ENCODE measurements at places on chromosomes 7 and 10. TPM values are rescaled to one million over a fixed set of nuclear protein-coding genes. Genes with fewer than 3 reads are reported as not detected.

- no peak overlapping the region for H3K27ac ChIP-seq
- no peak overlapping the region for H3K4me3 ChIP-seq
- no peak for DNase-seq
- H3K4me1 ChIP-seq: no peaks in the 10 kb centered on the region
- no peaks in the 10 kb centered on the region for H3K36me3 ChIP-seq
These were observed 1.3 kb downstream of the OR2A5 start for GRCh38 chr7:144050093-144050492.

- no peaks in the 10 kb centered on the region for H3K27me3 ChIP-seq
- H3K4me3 ChIP-seq: no peak overlapping the region
- H3K36me3 ChIP-seq: peaks cover 5% of the 10 kb centered on the region
- no peak for DNase-seq
- H3K27ac ChIP-seq: no peak overlapping the region
These were observed 8.8 kb downstream of the PAPSS2 start for GRCh38 chr10:87668324-87669074.

DNA sequence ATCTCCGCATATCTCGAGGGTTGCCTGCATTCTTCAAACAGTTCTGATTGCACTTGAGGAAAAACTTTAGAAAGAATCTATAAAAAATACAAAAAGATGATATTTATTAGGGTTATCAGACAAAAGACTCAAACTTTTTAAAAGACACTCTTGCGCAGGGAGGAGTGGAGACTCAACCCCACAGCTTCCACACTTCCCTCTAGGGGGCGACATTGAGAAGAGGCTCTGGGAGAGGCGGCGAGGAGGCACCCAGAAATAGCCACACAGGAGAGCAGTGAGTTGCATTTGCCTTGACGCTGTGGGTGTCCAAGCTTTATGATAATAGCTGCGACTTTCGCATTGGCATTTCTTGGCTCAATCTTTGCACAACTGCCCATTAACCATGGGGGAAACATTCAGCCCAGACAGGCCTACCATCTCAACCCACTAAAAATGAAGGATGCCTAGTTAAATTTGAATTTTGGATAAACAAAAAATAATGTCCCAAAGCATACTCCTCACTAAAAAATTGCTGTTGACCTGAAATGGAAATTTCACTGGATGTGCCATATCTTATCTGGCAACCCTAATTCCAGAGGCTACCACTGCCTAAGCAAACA is 86.2 kb downstream of the EBF3 start:
- no peak overlapping the region for H3K4me3 ChIP-seq
- no peaks in the 10 kb centered on the region for H3K27me3 ChIP-seq
- H3K36me3 ChIP-seq: no peaks in the 10 kb centered on the region

GRCh38 chr7:46024263-46024916 is 103.3 kb upstream of the IGFBP3 start:
- no peak for DNase-seq
- no peaks in the 10 kb centered on the region for H3K4me1 ChIP-seq
- no peaks in the 10 kb centered on the region for H3K36me3 ChIP-seq
- no peaks in the 10 kb centered on the region for H3K27me3 ChIP-seq
- no peak overlapping the region for H3K27ac ChIP-seq

The FAM180A gene
- polyA plus RNA-seq: 15.6 TPM

GRCh38 chr10:7501157-7501556 is 90.3 kb upstream of the SFMBT2 start:
- no peak overlapping the region for H3K4me3 ChIP-seq
- H3K36me3 ChIP-seq: no peaks in the 10 kb centered on the region
- no peak for DNase-seq
- H3K4me1 ChIP-seq: no peaks in the 10 kb centered on the region
- no peaks in the 10 kb centered on the region for H3K27me3 ChIP-seq

DNA sequence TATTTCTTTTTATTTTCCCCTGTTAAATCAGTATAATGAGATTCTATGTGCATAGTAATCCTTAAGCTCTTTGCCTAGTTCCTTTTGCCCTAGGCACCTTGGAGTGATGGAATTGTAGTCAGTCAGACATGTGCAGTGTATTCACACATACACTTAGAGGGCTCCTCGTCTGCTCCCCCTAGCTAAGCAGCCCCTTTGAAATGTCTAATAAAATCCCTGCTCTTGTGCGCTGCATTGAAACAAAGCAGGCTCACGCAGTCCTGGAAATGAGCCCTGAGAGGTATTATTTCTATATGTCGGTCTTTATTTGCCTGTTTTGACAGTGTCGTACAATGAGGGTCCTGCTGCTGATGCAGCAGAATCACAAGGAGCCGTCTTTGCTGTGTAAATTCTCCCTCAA is 258.7 kb downstream of the AUTS2 start:
- no peaks in the 10 kb centered on the region for H3K4me1 ChIP-seq
- no peak overlapping the region for H3K27ac ChIP-seq
- no peaks in the 10 kb centered on the region for H3K27me3 ChIP-seq
- no peaks in the 10 kb centered on the region for H3K36me3 ChIP-seq

- no peaks in the 10 kb centered on the region for H3K4me1 ChIP-seq
- no peak for DNase-seq
- no peaks in the 10 kb centered on the region for H3K27me3 ChIP-seq
- no peak overlapping the region for H3K4me3 ChIP-seq
- H3K36me3 ChIP-seq: no peaks in the 10 kb centered on the region
These were observed 448.2 kb downstream of the GRID1 start for GRCh38 chr10:85918371-85918770.

DNA sequence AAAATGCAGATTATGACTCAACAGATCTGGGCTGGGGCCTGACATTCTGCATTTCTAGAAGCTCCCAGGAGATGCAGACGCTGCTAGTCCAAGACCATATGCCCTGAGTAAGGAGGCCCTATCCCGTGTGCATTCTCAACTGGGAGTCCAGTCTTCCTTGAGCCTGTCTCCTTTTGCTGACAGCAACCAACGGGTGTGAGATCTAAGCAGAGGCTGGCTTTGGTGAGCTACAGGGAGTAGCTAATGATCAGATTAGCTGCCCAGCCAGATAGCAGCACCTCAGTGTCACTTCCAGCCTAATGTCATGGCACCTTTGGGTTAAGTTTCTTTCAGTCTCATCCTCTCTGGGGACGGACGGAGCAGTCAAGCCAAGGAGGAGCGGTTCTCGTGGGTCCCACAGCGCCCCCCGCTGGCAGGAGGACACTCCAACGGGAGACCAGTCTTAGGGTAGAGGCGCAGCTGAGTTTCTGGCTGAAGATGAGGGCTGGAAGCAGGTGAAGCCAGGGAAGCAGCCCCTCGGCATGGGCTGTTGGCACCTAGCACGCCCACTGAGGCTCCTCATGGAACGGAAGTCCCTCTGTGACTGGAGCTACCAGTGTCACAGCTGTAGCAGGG is 154.0 kb downstream of the CCDC3 start:
- H3K27me3 ChIP-seq: peaks cover 2% of the 10 kb centered on the region
- peaks cover 4% of the 10 kb centered on the region for H3K4me1 ChIP-seq
- DNase-seq: no peak
- H3K36me3 ChIP-seq: no peaks in the 10 kb centered on the region
- H3K4me3 ChIP-seq: no peak overlapping the region

- H3K27ac ChIP-seq: no peak overlapping the region
- no peak for DNase-seq
- no peaks in the 10 kb centered on the region for H3K27me3 ChIP-seq
- H3K4me1 ChIP-seq: no peaks in the 10 kb centered on the region
- H3K36me3 ChIP-seq: no peaks in the 10 kb centered on the region
- H3K4me3 ChIP-seq: no peak overlapping the region
These were observed 474.0 kb upstream of the NRP1 start for GRCh38 chr10:33808475-33808874.

DNA sequence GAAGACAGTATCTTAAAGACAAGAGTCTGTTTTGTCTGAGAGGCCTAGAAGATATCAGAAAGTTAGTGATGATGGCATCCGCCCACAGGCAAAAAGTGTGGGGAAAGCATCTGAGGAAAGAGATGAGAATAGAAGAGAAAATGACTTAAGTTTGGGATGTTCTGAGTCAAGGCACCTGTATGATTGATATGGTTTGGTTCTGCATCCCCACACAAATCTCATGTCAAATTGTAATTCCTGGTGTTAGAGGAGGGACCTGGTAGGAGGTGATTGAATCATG is 568.2 kb upstream of the MGMT start:
- H3K4me3 ChIP-seq: no peak overlapping the region
- no peaks in the 10 kb centered on the region for H3K4me1 ChIP-seq
- no peak overlapping the region for H3K27ac ChIP-seq

DNA sequence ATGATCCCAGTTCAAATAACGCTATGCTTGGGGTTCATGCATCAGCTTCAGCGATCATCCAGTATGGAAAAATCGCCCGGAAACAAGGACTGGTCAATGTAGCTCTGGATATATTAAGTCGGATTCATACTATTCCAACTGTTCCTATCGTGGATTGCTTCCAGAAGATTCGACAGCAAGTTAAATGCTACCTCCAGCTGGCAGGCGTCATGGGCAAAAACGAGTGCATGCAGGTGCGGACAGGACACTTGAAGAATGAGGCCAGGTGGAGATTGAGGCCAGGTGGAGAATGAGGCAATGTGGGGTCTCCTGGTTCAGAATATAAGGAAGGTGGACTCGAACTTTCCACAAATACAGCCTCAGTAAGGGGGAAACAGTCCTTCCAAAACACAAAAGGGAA is 105.8 kb downstream of the TRRAP start:
- no peak overlapping the region for H3K4me3 ChIP-seq
- no peaks in the 10 kb centered on the region for H3K27me3 ChIP-seq
- no peaks in the 10 kb centered on the region for H3K4me1 ChIP-seq
- DNase-seq: no peak
- H3K27ac ChIP-seq: no peak overlapping the region
- peaks cover 23% of the 10 kb centered on the region for H3K36me3 ChIP-seq

The GIGYF1 gene
- 3.8 TPM for polyA plus RNA-seq

The SPDYE5 gene
- polyA plus RNA-seq: not detected

DNA sequence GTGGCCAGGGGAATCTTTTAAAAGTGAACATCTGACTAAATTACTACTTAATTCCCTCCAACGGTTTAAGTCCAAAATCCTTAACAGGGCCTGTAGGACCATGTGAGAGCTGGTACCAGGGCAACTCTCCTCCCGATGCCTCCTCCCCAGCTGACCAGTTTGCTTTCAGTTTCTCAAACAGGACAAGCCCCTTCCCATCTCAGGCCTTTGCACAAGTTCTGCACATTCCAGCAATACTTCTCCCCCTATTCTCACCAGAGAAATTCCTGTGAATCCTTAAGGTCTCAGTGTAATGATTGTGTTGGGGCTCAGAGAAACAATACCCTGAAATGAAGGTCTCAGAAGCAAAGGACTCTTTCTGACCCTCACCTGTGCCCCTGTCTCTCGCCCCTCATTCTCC is 8.0 kb upstream of the CALHM1 start:
- no peak for DNase-seq
- H3K4me3 ChIP-seq: no peak overlapping the region
- peaks cover 2% of the 10 kb centered on the region for H3K4me1 ChIP-seq

The RSPH10B gene
- polyA plus RNA-seq: not detected

- no peak overlapping the region for H3K27ac ChIP-seq
- H3K36me3 ChIP-seq: no peaks in the 10 kb centered on the region
- no peak overlapping the region for H3K4me3 ChIP-seq
- no peaks in the 10 kb centered on the region for H3K27me3 ChIP-seq
These were observed 7.8 kb downstream of the AFAP1L2 start for GRCh38 chr10:114396464-114396863.

DNA sequence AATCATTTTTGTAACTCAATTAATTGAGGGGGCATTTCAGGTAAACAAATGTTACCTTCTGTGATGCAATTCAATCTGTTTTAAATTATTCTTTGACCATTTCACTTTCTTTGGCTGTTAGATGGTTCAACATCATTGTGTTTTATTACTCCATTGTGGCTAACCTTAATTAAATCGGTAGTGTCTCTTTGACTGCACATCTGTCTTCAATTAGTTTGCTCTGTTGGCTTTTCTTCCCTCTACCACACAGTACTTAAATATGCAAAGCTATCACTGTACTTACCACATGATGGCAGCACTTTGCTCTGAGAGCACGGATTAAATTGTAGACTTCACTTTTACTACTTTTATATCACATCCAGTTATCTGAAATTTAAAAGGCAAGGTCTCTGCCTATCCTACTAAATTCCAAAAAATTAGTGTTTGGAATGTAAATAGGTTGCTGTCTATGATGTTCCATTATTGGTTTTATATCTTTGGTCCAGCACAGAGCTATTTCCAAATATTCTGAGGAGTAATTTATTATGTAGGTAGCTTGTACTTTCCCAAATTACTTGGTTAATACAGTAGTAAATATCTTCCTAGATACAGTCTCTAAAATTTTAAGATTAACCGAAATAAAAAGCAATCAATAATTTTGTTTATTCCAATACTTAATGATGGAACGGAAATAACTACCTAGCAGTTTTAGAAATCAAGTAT is 352.0 kb downstream of the PCLO start:
- H3K4me3 ChIP-seq: no peak overlapping the region
- no peak overlapping the region for H3K27ac ChIP-seq
- H3K4me1 ChIP-seq: peaks cover 3% of the 10 kb centered on the region
- peak; percentile 83 for DNase-seq
- no peaks in the 10 kb centered on the region for H3K36me3 ChIP-seq
- no peaks in the 10 kb centered on the region for H3K27me3 ChIP-seq

DNA sequence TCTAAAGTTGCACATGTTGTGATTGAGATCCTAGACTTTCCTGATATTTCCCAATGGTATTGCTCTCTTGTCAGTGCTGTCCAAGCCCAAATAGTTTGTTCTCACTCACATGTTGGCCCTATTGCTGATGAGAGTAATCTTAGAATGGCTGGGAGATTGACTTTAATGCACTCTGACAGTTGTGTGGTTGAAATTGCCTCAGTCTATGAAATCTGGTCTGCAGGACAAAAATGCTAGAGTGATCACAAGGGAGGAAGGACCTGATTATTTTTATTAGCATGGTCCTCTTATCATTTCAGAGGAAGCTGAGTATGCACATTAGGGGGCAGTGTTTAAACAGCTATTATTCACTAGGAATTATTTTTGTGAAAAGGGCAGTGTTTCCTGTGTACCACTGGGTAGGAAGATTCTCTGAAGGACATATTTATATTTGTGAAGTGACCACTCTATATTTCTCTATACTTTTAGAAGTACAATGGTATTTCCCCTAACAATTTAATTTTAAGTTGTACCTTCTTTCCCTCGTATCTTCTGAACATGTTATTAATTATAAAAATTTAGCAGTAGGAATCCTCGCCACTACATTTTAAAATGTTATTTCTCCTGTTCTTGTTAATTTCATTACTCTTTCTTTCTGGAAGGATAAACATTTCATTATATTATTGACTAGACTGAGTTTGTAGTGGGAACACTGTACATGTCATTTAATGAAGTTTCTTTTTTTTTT is 64.4 kb downstream of the SUGCT start:
- no peaks in the 10 kb centered on the region for H3K36me3 ChIP-seq
- no peak overlapping the region for H3K27ac ChIP-seq
- DNase-seq: peak; percentile 67
- no peaks in the 10 kb centered on the region for H3K27me3 ChIP-seq
- H3K4me3 ChIP-seq: no peak overlapping the region

Data from fibroblast of lung (primary cell).